ENCODE measurements at places on chromosomes 2 and 18. TPM values are rescaled to one million over a fixed set of nuclear protein-coding genes. Genes with fewer than 3 reads are reported as not detected.

The TMEM163 gene
- 14.3 TPM for total RNA-seq

The C2orf42 gene
- 32.0 TPM for total RNA-seq

The MYO5B gene
- total RNA-seq: 30.7 TPM

The OTOS gene
- 0.94 TPM for total RNA-seq

The ESPNL gene
- 0.16 TPM for total RNA-seq

The MC4R gene
- 1.4 TPM for total RNA-seq

The NCKAP1 gene
- total RNA-seq: 244 TPM

The REG3G gene
- total RNA-seq: not detected

The SLC5A7 gene
- 0.94 TPM for total RNA-seq

The FAHD2B gene
- total RNA-seq: 4.5 TPM

The PASK gene
- 11.9 TPM for total RNA-seq

The TPO gene
- not detected for total RNA-seq

The KCNF1 gene
- 13.3 TPM for total RNA-seq

The CROCC2 gene
- total RNA-seq: under 0.01 TPM

The SPP2 gene
- total RNA-seq: not detected

The SERPINB11 gene
- not detected for total RNA-seq

The RFX8 gene
- 0.47 TPM for total RNA-seq

The IL1RL1 gene
- total RNA-seq: not detected

The TRABD2A gene
- total RNA-seq: 1.1 TPM

The APOB gene
- 0.62 TPM for total RNA-seq

The MC5R gene
- total RNA-seq: 2.2 TPM

The HOXD13 gene
- total RNA-seq: not detected

The ACADL gene
- 9.2 TPM for total RNA-seq

The MC2R gene
- total RNA-seq: not detected

The DAPL1 gene
- not detected for total RNA-seq

The ATG9A gene
- 24.5 TPM for total RNA-seq

The SESTD1 gene
- 82.2 TPM for total RNA-seq

The KYNU gene
- total RNA-seq: 0.16 TPM

The STPG4 gene
- total RNA-seq: 0.78 TPM

The DNER gene
- total RNA-seq: 86.7 TPM

The POTEI gene
- not detected for total RNA-seq

The RUFY4 gene
- 0.78 TPM for total RNA-seq

The AMER3 gene
- 32.8 TPM for total RNA-seq

The PLCL1 gene
- total RNA-seq: 26.0 TPM

The GALR1 gene
- 0.16 TPM for total RNA-seq

The RTP5 gene
- total RNA-seq: 2.5 TPM

The MAP2 gene
- total RNA-seq: 681 TPM

The ALLC gene
- total RNA-seq: not detected

The FN1 gene
- total RNA-seq: 85.5 TPM

Measured in occipital lobe (tissue), 3 donors.